WTC11 (cell line): ENCODE measurements at places on chromosomes 6 and 20.

- DNase-seq: no peak
Measured at GRCh38 chr20:57192311-57192710, 74.1 kb downstream of the BMP7 start.

- DNase-seq: no peak
Measured at GRCh38 chr6:84882768-84883766, 118.7 kb upstream of the TBX18 start.

DNA sequence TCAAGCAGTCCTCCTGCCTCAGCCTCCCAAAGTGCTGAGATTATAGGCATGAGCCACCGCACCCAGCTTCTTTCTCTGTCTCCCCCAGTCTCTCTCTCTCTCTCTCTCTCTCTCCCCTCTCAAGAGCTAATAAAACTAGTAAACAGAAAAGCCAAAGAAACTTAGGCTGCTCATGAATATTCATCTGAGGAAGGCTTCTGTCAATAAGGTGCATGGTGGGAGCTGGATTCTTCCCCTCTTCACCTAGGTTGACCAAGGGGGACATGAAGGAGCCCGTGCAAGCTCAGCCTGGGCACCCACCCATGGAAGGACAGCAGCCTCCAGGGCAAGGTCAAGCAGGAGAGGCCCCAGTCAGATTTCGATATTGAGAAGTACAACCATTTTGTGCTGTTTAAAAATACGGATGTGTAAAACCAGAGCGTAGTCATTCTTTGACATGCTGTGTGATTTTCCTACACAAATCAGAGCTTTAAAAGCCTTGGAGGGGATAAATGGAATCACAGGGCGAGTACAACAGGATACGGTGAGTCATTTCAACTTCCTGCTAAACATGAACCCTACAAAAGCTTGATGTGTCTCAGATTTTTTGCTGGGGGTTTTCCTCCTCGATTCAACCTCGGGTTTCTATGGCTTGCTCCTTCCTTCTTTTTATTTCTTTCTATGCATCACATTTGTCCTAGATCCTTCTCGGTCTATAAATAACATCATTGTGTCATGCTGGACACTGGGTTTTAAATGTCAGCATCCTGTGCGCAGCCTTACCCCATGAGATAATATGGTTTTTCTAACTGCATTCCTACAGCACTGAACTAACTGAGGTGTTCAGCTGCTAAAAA lies 368.9 kb upstream of the JARID2 start:
- DNase-seq: no peak

DNA sequence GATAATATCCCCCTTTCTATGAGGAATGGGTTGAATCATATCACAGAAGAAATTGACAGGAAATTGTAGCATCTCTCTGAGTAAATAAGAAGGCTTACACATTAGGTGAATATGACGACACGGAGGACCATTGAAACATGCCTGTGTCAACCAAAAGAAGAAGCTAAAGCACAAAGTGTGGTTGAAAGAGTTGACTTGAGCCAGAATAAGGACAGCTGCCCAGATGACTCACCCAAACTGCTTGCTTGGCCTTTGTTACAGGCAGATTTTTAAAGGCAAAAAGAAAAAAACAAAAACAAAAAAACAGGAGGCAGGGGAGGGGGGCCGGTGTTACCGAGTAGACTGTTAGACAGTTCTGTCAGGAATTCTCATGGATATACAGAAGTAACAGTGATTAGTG lies 129.8 kb upstream of the EDN1 start:
- no peak for DNase-seq

DNA sequence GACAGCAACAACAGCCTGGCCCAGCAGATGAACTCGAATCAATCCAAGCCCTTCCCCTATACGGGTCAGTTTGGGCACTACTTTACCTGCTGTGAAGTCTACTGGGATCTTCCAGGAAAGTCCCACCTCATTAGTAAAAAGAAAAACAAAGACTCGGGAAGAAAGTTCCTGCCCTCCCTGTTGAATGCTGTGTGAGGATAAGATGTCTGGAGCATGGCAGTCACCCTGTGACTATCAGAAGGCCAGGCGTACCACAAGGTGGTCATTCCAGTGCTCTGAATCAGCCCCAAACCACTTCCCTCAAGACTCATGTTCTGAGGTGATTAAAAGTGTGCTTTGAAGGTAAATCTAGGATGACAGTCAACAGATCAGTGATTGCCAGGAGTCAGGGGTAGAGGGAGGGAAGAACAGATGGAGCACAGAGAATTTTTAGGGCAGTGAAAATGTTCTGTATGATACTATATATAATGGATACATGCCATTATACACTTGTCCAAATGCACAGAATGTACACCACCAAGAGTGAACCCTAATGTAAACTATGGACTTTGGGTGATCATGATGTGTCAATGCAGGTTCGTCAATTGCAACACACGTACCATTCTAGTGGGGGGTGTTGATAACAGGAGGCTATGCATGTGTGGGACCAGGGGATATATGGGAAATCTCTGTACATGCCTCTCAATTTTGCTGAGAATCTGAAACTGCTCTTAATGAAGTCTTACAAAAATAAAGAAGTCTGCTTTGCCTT lies 14.7 kb downstream of the FKBP1A start:
- no peak for DNase-seq

- no peak for DNase-seq
Measured at GRCh38 chr6:130961148-130961547, 101.9 kb downstream of the EPB41L2 start.

GRCh38 chr20:37349517-37350491 lies 3.9 kb downstream of the SRC start:
- DNase-seq: no peak

DNA sequence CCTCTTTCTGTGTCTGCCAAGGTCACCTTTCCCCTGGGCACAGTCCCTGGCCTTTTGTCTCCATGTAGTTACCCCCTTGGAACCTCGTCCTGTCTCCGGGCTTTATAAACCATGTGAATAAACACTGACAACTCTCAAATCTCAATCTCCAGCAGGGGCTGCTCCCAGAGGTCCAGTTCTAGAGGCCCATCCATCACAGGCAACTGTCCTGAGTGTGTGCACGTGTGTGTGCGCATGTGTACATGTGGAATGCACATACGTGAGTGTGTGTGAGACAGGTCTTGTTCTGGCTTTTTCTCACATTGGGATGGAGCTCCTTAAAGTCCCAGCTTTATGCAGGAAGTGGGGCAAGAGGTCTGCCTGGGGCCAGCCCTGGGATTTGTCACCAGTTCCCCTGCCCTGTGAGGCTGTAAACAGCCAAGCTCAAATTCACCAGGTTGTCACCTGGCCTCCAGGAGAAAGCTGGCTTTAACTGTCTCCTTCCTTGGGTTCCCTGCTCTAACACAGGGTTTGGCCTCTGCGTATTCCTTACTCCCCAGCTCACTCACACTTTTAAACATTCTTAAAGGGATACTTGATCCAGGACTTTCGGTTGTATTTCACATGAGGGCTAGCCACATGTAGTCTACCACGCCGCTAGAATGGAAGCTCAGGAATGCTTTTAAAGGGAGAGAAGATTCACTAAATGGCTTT lies 42.7 kb downstream of the RAMACL start:
- DNase-seq: no peak

GRCh38 chr6:75466636-75467035 lies 27.0 kb downstream of the FILIP1 start:
- DNase-seq: no peak

DNA sequence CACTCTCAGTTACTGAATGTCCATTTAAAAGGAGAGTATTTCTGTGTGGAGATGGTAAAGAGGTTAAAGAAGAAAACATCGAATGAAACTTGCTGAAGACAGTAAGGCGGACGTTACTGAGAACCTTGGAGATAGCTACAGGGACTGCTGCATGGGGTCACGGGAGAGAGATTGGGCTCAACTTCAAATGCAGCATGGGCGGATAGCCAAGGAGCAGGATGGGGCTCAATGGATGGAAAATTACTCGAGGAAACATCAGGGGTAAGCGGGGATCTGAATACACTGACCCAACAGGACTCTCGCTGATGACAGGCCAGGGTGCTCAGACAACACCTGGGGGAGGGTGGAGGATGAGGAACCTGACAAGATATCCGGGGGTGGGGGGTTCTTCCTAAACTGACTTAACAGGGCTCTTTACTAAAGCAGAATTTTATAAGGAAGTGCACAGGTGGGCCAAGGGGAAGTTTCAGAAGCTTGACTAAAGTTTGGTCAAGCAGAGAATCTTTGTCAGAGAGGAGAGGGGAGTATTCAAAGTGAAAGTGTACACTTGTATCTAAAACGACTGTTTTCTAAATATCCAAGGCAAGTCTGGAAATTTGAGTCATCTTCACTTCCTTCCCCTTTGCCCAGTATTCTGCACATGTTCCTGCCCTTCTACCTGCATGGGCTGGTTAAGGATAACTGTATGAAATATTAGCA lies 22.8 kb downstream of the ECT2L start:
- DNase-seq: no peak

- no peak for DNase-seq
Measured at GRCh38 chr6:19320111-19320581, 517.0 kb upstream of the ID4 start.

DNA sequence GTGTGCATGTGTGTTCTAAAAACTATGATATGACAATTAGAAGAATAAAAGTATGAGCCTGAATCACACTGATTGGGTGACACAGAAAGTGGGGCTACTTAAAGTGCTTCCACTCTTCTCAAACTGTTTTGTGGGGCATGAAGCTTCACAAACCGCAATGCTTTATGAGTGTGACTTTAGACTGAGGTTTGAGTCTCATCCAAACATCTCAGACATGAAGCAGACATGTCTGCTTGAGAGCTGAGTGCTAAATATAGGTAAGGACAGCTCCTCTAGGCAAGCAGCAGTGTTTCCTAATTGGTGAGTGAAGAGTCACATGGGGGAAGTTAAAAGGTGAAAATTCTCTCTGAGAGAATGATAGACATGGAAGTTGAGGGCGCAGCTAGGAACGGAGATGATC lies 726.9 kb upstream of the CITED2 start:
- DNase-seq: no peak

- peak; percentile 91 for DNase-seq
Measured at GRCh38 chr6:116253505-116254296, at the start of gene TSPYL4. TSS of gene TSPYL4 (minus strand) at chr6:116254075. CDS start at chr6:116254008, 67 bp downstream.

- no peak for DNase-seq
Measured at GRCh38 chr6:15387118-15387517, 141.2 kb downstream of the JARID2 start.

- DNase-seq: no peak
Measured at GRCh38 chr6:123467392-123467791, 169.4 kb downstream of the TRDN start.

DNA sequence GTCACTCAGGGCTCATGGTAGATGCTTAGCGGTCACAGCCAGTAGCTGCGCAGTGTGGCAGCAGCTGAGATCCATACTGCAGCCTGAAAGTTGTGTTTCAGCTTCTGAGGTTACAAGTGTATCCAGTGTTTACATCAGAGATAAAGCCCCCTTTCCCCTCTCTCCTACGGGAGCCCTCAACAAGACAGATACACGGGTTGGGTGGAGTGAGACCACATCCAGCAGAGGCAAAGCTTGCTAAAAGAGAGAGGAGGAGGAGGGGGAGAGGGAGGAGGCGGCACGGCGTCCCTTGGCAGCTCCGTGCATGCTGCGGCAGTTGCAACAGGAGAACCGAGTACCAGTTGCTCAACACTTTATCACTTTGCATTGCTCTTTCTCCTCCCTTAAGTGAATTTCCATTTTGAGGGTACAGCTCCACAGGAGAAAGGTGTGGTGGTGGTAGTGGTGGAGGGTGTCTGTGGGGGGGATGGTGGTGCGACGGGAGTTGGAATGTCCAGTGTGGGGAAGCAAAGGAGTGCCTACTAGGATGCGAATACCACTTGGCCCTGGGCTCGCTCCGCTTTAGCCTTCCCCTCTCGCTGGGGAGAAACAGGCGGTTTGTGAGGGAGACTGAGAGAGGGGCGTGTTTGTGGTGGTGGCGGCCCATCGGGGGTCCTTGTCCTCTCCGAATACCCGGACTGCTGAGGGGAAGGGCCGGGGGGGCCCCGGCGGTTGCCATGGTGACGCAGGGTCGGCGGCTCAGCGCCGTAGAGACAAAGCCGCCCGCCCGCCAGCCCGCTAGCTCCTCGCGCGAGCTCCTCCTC lies 405 bp upstream of the RNF182 start:
- peak; percentile 71 for DNase-seq

DNA sequence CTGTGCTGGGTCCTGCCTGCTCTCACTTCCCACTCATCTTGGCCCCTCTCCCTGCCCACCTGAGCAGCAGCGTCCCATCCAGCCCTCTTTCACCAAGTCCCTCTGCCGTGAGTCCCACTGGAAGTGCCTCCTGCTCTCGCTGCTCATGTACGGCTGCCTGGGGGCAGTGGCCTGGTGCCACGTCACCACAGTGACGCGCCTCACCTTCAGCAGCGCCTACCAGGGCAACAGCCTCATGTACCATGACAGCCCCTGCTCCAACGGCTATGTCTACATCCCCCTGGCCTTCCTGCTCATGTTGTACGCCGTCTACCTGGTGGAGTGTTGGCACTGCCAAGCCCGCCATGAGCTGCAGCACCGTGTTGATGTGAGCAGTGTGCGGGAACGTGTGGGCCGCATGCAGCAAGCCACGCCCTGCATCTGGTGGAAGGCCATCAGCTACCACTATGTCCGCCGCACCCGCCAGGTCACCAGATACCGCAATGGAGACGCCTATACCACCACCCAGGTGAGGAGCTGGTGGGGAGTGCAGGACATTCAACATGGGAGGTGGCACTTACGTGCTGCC lies 2.8 kb downstream of the TMEM151B start:
- DNase-seq: no peak
